ENCODE measurements at places on chromosomes 16 and 17. TPM values are rescaled to one million over a fixed set of nuclear protein-coding genes. Genes with fewer than 3 reads are reported as not detected.

The CHAD gene
- total RNA-seq = not detected

The ANKS4B gene
- total RNA-seq = 30.0 TPM

The SLFN12L gene
- not detected for total RNA-seq

The ABI3 gene
- not detected for total RNA-seq

The AMZ2 gene
- 99.9 TPM for total RNA-seq
